ENCODE measurements at places on chromosomes 5 and 9. TPM values are rescaled to one million over a fixed set of nuclear protein-coding genes. Genes with fewer than 3 reads are reported as not detected.

GRCh38 chr5:55993731-55994494 is 850 bp downstream of the IL6ST start:
- H3K4me1 ChIP-seq, result peaks cover 23% of the 10 kb centered on the region
- H3K27me3 ChIP-seq, result no peaks in the 10 kb centered on the region
- DNase-seq, result no peak
- H3K4me3 ChIP-seq, result peak overlapping the region; percentile 82
- H3K36me3 ChIP-seq, result no peaks in the 10 kb centered on the region

GRCh38 chr5:117588611-117589010 is 1014.0 kb upstream of the SEMA6A start:
- no peak overlapping the region for H3K27ac ChIP-seq
- H3K27me3 ChIP-seq, result no peaks in the 10 kb centered on the region
- DNase-seq, result no peak

DNA sequence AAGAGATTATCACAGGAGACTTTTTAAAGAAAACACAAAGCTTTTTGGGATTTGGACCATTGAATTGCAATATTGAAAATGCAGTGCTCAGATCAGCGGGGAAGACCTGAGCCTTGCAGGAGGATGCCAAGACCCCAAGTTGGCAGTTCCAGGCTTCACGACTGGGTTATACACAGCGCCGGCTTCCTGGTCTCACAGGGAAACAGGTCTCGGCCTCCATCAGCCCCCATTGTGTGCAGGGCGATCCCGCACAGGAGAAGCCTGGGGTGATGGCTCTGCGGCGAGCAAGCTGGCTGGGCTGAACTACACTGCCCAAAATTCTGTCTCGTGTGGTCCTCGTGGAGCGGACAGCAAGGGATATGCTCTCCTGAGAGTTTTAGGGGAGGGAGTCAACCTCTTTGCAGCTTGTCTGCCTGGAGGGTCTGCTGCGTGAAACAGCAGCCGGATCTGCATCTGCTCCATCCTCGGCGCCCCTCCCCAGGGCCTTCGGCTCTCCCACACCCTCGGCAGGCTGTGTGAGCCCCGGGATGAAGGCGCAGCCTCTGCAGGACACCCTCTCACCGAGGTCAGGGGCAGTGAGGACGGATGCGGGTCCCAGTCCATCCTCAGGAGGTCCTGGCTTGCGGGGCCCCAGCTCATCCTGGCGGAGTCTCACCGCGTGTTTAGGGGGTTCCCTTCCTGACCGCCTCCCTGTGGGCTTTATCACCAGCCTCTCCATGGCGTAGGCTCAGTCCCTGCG is 60.6 kb downstream of the NSUN2 start:
- no peaks in the 10 kb centered on the region for H3K36me3 ChIP-seq
- no peak for DNase-seq
- no peak overlapping the region for H3K27ac ChIP-seq
- no peak overlapping the region for H3K4me3 ChIP-seq

- H3K27ac ChIP-seq, result no peak overlapping the region
Measured at GRCh38 chr5:137370096-137371071, 128.7 kb downstream of the SPOCK1 start.

GRCh38 chr5:123035918-123036390 is 571 bp downstream of the PPIC start:
- DNase-seq, result peak; percentile 77
- H3K4me1 ChIP-seq, result peaks cover 24% of the 10 kb centered on the region
- H3K27ac ChIP-seq, result no peak overlapping the region

GRCh38 chr9:128001779-128002298 is 21.1 kb upstream of the EEIG1 start:
- no peaks in the 10 kb centered on the region for H3K27me3 ChIP-seq
- no peak overlapping the region for H3K27ac ChIP-seq
- peaks cover 6% of the 10 kb centered on the region for H3K4me1 ChIP-seq
- peak; percentile 79 for DNase-seq

DNA sequence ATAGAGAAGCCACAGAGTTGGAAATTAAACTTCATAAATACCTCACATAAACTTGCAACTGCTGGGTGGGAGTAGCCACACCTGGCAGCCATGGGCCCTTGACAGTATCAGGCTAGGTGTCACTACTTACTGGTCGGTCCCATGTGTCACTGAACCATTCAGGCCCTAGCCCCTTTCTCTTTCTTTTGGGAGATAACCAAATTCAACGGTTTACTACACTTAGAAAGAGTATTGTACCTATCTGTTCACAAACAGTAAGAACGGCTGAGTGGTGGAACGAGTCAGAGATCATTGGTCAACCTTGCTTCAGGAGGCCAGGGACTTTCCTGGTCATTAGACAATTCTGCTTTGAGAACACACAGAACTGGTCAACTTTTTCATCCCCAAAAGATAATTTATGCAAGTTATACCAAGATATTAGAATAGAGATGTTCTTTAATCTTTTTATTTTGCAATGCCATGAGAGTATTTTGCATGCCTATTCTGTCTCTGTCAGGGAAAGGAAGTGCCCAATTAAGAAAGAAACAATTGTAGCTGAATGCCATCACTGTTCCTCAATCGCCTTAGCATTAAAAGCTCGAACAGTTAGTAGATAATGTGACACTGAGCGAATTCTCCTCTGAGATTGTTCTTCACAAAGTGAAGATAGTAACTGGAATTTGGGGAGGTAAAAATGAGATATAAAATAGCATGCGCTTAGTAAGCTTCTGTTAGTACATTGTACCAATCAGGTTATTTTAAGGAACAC is 50.9 kb downstream of the GOLPH3 start:
- H3K4me3 ChIP-seq, result no peak overlapping the region
- peaks cover 6% of the 10 kb centered on the region for H3K36me3 ChIP-seq
- no peaks in the 10 kb centered on the region for H3K27me3 ChIP-seq
- no peak overlapping the region for H3K27ac ChIP-seq
- no peaks in the 10 kb centered on the region for H3K4me1 ChIP-seq
- no peak for DNase-seq

DNA sequence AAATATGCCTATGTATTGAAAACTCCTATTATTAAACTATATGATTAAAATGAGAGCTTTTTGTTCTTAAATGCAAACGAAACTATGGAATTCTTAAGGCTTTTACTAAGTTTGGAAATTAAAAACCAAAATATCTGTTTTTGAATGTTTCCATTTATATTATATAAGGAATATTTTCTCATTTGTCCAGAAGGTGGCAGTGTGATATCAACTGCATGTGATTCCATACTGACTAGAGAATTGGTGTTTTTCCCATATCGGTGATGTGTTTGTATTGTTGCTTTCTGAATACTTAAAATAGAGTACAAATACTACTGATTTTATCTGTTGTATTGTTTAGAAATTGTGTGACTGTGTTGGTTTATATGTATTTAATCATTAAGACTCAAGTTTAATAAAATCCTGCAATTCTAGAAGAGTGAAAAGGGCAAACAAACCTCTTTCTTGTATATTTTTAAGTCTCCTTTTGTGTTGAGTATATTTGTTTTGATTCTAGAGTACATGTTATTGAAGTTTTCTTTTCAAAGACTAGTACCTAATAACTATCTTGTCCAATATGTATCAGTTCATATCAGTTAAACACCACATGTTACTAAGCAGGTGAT is 320.8 kb downstream of the CCDC171 start:
- no peaks in the 10 kb centered on the region for H3K36me3 ChIP-seq
- DNase-seq, result peak; percentile 65
- no peaks in the 10 kb centered on the region for H3K4me1 ChIP-seq
- H3K27ac ChIP-seq, result no peak overlapping the region
- no peaks in the 10 kb centered on the region for H3K27me3 ChIP-seq

GRCh38 chr5:73587923-73588322 is 22.4 kb downstream of the UTP15 start:
- H3K27ac ChIP-seq, result no peak overlapping the region
- H3K36me3 ChIP-seq, result no peaks in the 10 kb centered on the region
- no peak overlapping the region for H3K4me3 ChIP-seq
- H3K27me3 ChIP-seq, result no peaks in the 10 kb centered on the region

DNA sequence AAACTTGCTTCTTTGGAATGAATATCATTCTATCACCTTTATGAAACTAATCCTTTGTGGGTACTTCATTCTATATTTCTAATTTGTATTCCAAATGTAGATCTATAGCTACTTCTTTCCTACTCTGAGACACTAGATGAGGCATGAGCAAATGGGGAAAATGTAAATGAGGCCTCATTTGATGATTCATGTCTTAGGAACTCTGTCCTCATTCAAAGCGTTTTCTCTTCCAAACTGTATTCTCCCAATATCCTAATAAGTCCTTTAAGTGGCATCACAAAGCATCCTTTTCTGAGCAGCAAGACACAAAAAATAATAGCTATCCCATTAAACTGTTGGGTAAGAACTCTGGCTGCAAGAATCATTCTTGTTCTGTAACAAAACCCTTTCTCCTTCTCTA is 56.1 kb downstream of the TTLL11 start:
- no peak overlapping the region for H3K27ac ChIP-seq
- DNase-seq, result no peak
- no peaks in the 10 kb centered on the region for H3K36me3 ChIP-seq
- no peaks in the 10 kb centered on the region for H3K27me3 ChIP-seq
- peaks cover 6% of the 10 kb centered on the region for H3K4me1 ChIP-seq

DNA sequence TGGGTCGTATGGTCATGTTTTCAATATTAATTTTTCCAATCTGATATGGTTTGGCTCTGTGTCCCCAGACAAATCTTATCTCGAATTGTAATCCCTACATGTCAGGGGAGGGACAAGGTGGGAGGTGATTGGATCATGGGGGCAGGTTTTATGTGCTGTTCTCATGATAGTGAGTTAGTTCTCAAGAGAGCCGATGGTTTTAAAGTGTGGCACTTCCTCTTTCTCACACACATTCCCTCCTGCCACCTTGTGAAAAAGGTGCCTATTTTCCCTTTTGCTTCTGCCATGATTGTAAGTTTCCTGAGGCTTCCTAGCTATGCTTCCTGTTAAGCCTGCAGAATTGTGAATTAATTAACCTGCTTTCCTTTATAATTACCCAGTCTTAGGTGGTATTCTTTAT is 309.1 kb upstream of the GRIN3A start:
- no peaks in the 10 kb centered on the region for H3K27me3 ChIP-seq
- H3K27ac ChIP-seq, result no peak overlapping the region
- H3K4me1 ChIP-seq, result no peaks in the 10 kb centered on the region
- H3K36me3 ChIP-seq, result no peaks in the 10 kb centered on the region
- no peak for DNase-seq

DNA sequence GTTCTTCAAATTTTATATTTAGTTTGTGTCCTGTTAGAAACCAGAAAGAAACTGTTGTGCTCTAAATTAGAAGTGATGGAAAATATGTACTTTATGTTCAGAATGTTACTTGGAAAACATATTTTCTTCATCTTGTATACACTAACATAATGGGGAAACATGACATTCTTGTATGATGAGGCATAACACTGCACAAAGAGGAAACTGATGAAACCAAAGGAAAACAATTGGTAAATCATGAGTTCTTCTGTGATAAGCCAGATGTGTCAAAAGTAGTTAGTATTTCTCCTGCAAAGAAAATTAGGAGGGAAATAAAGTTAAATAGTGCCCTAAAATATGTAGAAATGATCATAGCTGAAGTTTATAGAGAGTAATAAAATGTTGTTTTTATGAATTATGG is 111.1 kb upstream of the FBN2 start:
- H3K27me3 ChIP-seq, result no peaks in the 10 kb centered on the region
- no peak overlapping the region for H3K4me3 ChIP-seq
- H3K4me1 ChIP-seq, result no peaks in the 10 kb centered on the region
- no peak for DNase-seq
- H3K27ac ChIP-seq, result no peak overlapping the region

DNA sequence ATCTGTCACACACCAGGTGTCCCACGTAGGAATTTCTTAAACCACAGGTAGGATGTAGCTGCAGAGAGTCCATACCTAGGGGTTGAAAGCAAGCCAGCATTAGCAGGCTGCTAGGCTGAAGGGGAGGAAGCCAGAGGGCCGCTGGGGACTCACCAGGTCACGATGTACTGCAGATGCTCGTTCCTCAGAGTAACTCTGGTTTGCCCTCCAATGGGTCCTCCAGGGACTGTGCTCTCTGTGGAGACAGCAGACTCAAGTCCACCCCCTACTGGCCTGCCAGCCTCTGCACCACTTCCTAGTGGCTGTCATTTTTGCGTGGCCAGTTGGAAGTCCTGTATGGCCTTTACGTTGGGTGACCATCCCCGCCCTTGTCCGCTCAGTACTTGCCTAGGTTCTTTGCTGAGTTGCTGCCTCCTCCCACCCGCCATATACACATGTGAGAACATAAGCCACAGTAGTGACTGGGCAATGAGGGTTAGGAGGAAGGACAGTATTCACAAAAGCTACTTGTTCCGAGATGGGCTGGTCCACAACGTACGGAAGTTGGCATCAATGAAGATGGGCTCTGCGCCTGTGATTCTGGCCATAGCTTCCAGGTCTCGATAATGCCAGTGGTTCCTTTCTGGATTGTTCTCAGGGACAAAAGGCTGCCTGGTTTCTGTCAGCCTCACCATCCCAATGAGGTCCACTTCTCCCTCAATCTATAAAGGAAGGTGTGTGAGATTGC is 4.1 kb downstream of the RPL7A start:
- no peaks in the 10 kb centered on the region for H3K27me3 ChIP-seq
- peak overlapping the region; percentile 96 for H3K27ac ChIP-seq
- DNase-seq, result peak; percentile 91
- H3K4me1 ChIP-seq, result peaks cover 18% of the 10 kb centered on the region

DNA sequence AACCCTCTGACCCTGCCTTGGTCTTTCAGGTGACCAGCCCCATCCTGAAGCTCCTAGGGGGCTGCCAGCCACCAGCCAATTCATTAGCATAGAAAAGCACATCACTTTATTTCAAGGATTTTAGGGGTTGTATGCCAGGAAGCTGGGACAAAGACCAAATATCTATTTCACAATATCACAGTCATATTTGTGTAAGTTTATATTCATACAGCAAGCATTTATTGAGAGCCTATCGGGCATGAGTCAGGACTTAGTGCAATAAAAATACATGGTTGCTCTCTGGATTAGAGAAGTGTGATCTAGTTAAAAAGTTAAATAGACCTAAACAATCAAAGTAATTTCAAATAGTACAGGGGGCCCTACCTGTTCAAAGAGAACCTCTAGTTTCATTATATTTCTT is 113.8 kb downstream of the ERCC6L2 start:
- no peak overlapping the region for H3K4me3 ChIP-seq
- H3K4me1 ChIP-seq, result no peaks in the 10 kb centered on the region
- 0 out of 2 replicates have a peak, but pooled peaks cover 4% of the 10 kb centered on the region for H3K36me3 ChIP-seq
- no peak overlapping the region for H3K27ac ChIP-seq

- H3K4me3 ChIP-seq, result no peak overlapping the region
- no peaks in the 10 kb centered on the region for H3K36me3 ChIP-seq
- no peaks in the 10 kb centered on the region for H3K27me3 ChIP-seq
- no peaks in the 10 kb centered on the region for H3K4me1 ChIP-seq
Measured at GRCh38 chr5:54249210-54250028, 61.0 kb downstream of the ARL15 start.

- DNase-seq, result no peak
- no peaks in the 10 kb centered on the region for H3K36me3 ChIP-seq
- peaks cover 4% of the 10 kb centered on the region for H3K4me1 ChIP-seq
- no peaks in the 10 kb centered on the region for H3K27me3 ChIP-seq
- H3K4me3 ChIP-seq, result no peak overlapping the region
Measured at GRCh38 chr5:152499814-152500535, 94.9 kb upstream of the NMUR2 start.

The CDO1 gene
- total RNA-seq, result 21.2 TPM

The TAF11L5 gene
- total RNA-seq, result not detected

The PCDHA4 gene
- 12.5 TPM for total RNA-seq

The NMUR2 gene
- not detected for total RNA-seq
